ENCODE measurements at places on chromosomes 12 and 14.

- no peak for DNase-seq
Observed at GRCh38 chr12:1357711-1358110, 236.7 kb downstream of the FBXL14 start.

GRCh38 chr12:3681595-3682061 lies 71.3 kb downstream of the CRACR2A start:
- no peak for DNase-seq

DNA sequence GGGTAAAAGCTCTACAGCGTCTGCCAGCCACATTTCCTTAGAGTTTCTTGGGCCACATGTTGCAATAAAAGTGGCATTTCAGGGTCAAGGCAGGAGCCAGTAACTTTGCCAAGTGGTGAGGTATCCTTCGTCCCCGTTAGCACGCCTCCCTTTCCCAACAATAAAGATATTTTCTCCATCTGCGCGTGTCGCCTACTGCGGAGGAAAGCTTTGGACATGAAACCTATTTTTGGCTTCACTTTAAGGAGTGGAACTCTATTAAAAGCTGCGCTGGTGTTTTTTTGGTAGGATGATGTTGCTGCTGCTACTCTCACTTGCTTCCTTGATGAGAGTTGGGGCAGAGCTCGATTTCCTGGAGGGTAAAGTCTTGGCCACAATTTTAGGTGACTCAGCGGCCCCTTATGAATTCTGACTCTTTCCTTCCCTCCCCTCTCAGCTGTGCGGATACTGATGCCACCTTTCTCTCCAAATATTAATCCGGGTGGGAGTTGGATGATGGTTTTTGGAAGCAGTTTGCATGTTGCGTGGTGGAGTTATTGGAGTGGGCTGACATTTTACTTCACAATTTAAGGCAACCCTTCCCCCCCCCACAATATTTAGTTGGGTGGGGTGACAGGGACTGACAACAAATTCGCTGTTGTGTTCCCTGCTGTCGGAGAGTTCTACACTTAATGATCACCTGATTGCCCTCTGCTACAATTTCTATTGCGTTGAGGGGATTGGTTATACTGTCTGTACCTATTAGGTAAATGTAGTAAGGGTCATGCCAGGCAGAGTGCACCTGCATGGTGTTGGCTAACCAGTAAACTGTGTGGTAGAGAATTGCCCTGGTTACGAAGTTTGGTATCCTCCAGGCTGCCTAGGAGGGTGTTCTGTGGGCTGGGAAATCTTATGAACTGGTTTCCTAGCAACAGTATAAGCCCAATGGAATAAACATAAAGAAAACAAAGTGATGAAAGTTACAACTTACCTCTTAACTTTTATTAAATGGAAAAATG lies 1.1 kb downstream of the CCDC91 start:
- no peak for DNase-seq

- no peak for DNase-seq
Observed at GRCh38 chr14:83162361-83162929, 1628.8 kb upstream of the SEL1L start.

DNA sequence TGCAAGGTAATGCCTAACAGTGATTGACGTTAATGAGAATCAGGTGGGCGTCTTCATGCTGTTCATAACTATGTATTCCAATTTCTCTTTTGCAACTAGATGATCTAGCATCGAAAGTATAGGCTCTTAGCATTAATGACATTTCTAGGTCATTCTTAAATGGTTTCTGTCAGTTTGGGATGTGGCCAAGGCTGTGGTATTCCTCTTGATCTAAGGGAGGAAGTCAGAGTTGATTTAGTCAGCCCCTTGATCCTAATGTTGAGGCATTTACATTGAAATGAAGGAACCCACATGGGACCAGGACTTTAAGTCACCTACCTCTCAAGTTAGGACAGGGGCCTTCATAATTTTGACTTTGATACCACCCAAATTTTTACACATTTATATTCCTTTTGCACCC lies 448.1 kb downstream of the NPAS3 start:
- no peak for DNase-seq

GRCh38 chr12:31205054-31205453 lies 120.9 kb downstream of the SINHCAF start:
- DNase-seq, result no peak

- DNase-seq, result no peak
Observed at GRCh38 chr12:54014377-54015017, 5.7 kb downstream of the HOXC8 start.

- DNase-seq, result no peak
Observed at GRCh38 chr14:100723135-100723829, 3.4 kb upstream of the DLK1 start.

DNA sequence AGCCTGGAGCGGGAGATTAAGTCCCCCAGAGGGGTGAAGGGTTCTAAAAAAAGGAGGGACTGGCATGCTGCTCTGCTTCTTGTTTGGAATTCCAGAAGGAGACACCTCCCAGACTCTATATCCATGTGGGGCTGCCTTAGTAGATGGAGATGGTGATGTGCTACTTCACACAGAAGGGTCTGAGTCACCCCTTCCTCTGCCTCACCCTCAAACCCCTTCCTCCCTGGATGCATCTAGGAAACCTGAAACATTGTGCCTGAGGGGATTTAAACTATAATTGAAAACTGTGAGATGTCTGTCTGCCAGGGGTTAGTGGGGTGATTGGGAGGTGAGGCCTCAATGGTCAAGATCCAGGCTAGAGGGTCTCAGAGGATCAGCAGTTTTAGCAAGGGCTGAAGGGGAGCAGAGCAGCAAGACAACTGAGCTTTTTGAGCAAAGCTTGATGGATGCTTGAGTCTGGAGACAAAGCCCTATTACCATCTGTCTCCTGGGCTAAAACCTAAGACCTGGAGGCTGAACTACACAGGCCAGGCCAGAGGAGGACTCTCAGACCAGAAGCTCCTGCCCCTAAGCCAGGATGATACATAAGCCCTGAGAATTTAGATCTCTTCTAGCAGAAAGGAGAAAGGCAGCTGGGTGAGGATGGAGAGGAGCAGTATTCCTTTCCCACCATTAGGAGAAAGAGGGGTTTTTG lies 314.7 kb upstream of the ATP2B1 start:
- no peak for DNase-seq

DNA sequence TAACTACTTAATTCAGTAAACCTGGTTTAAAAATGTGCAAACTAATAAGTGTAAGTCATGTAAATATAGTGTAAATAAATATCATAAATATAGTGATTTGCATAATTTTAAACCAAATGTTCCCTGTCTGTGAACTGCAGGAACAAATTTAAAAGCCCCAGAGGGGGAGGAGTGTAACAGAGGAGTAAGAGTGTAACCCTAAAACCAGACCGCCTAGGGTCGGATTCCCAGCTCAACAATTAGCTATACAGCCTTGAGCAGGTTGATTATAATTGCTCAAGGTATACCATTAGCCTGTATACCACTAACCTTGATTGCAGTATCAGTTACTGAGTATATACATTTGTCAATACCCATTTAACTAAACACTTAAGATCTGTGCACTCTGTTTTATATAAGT lies 218.4 kb downstream of the ADAMTS20 start:
- no peak for DNase-seq

GRCh38 chr14:26265170-26265685 lies 332.6 kb downstream of the NOVA1 start:
- DNase-seq, result no peak

- DNase-seq, result no peak
Observed at GRCh38 chr14:101464310-101464983, 96.8 kb upstream of the DIO3 start.

GRCh38 chr12:23731035-23731434 lies 218.4 kb downstream of the SOX5 start:
- DNase-seq, result no peak

DNA sequence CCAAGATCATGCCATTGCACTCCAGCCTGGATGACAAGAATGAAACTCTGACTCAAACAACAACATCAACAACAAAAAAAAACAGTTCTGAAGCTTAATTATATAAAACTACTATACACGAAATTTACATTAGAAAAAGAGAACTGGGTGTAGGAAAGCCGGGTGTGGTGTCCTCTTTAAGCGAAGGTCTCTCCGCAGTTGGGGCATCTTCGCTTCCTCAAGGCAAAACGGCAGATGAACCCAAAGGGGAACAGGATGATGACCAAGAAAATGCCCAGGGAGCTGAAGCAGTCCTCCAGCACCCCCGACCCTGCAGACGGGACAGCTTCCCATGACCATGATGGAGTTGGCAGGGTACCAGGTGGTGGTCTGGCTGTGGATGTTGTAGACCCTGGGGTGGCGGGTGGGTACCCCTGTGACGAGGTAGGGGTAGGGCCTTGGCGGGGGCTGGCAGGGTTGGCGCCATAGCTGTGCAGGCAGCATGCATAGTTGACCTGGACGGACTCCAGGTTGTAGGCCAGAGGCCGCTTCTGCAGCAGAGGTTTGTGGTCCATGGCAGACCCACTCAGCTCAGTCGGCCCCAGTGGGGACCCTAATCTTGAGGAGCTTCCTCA lies 18.2 kb upstream of the BCAT1 start:
- no peak for DNase-seq

DNA sequence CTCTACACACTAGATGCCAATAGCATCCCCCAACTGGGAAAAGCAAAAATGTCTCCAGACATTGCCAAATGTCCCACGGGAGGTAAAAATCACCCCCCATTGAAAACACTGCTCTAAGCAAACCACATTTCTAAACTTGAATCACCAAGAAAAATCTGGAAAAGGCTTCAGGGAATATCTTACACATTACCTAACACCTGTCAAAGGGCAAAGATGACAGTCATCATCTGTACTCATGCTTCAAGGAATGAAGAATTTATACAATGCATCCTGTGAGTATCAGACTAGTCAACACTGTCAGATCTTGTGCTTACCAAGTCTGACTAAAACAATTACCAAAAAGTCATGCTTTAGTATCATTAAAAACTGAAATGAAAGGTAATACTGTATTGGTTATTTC lies 161.6 kb upstream of the SOX5 start:
- DNase-seq, result no peak

DNA sequence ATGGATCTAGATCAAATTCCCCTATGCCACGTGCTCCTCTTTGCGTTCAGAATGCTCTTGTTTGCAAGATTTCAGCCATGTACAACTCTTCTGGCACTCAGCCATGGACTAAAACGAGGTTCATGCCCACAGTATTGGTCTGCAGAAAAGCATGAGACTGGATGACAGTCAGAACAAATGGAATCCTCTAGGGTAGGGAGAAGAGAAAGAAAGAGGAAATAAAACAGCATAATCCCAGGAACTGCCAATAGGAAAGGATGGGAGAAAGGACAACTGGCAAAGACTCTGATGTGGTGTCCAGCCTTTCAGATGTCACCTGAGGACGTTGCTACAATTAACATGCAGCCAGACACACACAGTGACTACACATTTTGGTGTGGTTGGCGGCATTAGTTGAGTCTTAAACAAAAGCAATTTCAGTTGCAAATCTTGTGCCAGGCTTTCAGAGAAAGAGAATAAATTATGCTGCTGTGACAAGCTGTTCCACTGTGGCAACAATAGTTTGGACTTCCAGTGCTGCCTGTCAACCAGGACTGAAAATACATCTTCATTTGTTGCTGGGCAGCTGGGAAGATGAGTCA lies 338.0 kb downstream of the RGS6 start:
- no peak for DNase-seq

DNA sequence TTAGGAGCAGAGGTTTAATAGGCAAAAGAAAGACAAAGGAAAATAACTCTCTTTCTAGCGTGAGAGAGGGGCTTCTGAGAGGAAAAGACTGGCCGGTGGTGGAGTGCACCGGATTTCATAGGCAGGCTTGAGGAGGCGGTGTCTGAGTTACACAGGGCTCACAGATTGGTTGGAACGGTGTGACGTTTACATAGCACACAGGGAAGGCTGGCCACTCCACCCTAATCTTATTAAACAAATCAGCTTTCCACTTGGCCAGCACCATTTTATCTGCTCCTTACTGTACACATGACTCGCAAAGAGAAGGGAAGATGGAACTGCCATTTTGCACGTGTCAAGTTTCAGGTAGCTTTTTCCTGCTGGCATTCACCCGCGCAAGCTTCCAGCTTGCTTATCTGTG lies 587.7 kb downstream of the RPL10L start:
- no peak for DNase-seq

DNA sequence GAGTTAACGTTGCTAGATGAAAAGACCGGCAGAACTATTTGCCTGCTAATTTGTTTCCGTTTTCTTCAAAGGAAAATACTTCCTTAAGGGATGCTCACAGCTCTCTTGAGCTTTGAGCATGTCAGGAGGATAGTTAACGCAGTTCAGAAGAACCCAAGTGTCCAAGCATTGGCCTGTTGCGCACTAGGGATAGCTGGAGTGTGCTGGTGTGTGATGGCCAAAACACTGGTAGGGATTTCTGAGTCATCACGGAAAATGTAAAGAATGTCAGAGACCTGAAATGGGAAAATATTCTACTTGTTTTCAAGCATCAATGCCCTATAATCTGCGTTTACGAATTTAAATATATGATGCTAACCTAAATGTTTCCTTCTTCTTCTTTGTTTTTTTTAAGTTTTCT lies 97.8 kb downstream of the VRK1 start:
- no peak for DNase-seq

DNA sequence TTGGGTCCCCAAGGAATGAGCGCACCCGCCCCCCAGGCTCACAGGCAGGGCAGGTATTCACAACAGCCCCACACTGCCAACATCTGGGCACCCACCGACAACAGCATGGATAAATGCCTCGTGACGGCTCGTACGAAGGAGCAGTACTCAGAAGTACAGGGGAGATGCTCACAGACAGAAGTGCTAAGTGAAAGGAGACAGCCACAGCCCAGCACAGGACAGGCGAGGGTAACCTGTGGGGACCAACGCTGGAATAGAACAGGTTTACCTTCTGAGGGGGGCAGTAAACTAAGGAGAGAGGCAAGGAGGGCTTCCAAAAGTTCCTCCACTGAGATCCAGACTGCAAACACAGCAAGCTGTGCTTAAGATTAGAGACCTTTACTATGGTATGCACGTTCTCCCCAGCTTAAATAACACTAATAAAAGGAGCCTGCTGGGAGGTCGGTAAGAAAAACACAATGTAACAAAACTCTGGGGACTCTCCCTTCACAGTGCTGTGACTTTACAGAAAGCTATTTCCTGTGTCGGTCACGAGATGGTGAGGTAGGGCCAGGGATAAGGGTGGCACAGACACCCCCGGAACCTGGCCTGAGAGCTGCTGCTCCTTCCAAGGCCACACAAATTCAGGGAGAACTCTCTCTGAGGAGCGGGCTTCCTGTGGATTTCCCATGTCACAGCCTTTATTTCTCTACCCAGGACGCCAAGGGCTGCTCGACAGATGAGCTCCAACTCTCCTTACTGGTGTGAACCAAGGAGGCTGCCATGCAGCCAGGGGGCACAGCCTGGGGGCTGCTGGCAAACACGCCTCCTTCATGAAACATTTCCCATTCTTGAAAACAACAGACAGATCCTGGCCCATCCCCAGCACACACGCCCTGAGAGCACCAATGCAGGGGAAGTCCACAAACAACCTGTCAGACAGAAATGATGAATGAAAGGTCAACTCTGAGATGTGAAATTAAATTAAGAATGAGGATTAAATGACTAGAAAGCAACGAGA lies 26.3 kb downstream of the SLC15A4 start:
- no peak for DNase-seq

Data from Panc1 (cell line).